COR-L47 (cell line): ENCODE measurements at places on chromosomes 7 and 10.

GRCh38 chr7:42494736-42495135 lies 257.7 kb upstream of the GLI3 start:
- DNase-seq = no peak

DNA sequence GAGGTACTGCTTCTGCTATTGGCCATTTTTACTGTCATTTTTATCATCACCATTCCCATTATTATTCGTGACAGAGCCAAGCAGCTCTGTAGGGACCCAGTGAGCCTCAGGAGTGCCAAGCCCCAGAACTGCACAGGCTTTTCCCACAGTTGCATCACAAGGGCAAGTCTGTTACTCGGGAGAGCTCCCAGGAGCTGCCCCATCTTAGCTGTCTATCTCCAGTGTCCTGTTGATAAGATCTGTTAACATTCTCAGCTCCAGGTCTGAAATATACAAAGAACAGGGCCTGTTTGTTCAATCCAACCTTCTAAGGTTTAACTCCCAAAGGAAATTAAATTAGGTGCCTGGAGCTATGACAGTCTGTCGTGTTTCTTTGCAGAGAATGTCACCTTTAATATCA lies 20.2 kb upstream of the TRIM8 start:
- no peak for DNase-seq

DNA sequence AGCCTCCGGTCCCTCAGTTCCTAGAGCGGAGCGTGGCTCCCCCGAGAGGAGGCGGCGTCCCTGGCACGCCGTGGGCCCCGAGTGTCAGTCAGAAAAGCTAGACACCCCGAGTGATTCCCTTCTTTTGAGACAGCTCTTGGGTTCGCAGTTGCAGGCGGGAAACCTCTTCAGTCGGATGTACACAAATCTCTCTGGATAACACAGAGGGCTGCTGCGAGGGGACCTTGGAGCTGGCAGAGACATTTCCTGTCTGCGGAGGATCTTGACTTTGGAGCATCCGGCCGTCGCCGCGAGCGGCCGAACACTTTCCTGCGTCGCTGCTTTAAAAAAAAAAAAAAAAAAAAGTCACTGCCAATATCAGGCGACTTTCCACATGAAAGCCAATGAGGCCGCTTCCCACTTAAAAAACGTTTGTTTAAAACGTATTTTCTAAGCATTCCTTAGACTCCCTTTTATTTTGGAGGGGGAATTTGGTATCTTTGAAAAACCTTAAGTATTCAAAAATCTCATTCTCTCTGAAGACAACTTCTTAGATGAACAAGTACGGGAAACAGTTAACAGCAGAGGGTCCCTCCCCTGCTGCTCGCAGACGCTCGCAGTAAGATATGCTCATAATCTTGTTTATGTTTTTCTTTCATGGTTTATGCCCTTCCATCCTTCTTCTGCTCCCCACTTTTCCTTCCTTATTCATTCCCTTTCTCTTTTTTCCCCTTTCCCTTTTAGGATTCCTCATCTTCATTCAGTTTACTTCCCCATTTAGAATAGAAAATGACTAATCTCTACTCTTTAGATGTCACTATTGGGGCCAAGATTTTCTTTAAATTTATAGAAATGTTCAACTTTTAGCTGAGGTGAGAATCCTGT lies 10.0 kb downstream of the HHEX start:
- no peak for DNase-seq

GRCh38 chr10:43401627-43402026 lies 7.4 kb downstream of the HNRNPF start:
- no peak for DNase-seq

- no peak for DNase-seq
Measured at GRCh38 chr10:19902456-19902855, 86.2 kb downstream of the PLXDC2 start.

DNA sequence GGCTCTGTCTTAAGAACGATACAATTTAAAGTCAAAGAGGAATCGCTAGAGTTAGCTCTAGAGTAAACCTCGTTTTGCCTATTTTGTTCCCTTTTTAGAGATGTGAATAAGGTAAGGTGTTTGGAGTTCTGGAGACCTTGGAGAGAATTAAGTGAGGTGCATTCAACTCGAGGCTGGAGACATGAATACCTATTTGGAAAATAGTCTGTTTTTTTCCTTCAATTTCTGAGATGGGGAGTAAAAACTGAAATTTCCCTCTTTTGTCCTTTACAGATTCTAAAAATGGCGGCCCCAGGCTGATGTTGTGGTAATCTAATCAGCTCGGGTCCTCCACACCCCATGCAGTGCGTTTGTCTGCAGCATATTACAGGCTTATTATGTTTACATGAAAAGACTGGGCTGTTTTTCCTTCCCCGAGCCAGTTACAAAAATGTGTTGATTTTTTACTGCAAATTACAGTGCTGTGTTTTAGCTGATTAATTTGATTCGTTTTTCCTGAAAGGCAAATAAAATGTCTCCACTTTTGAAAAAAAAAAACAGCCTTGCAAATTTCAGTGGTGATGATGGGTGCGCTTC lies 1.5 kb downstream of the KMT2E start:
- peak; percentile 67 for DNase-seq

- DNase-seq = no peak
Measured at GRCh38 chr10:124181656-124182055, 88.3 kb upstream of the CHST15 start.

GRCh38 chr10:14880229-14880628 lies 1.6 kb downstream of the SUV39H2 start:
- no peak for DNase-seq

DNA sequence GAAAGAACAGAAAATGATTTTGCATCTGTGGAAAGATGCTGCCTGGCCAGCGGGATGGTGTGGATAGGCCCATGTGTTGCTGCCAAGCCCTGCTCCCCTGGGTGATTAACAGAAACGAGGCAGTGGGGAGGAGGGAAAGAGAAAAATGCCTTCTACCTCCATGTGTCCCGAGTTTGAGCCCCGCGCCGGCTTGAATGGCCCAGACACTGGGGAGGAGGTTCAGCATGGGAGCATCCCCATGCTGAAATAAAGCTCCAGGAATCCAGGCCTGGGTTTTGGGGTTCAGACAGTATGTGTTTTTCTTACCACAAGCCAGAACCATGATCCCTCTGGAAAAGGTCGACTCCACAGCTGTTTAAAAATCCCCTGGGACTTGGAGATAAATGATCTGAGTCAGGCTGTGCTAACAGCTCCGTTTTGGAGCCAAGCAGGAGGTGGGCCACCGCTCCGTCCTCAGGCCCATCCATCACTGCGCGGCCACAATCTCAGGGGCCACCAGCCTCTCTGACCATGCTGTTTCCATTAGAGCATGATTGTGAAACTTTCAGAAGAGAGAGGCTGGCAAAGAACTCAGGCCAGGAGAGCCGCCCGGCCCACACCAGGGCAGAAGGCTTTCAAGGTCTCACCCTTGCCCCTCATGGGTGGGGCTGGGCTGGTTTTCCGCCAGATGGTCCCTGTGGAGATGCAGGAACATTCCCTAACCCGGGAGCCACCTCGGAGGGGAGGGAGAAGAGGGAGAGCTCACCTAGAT lies 299.7 kb downstream of the ZEB1 start:
- DNase-seq = no peak

DNA sequence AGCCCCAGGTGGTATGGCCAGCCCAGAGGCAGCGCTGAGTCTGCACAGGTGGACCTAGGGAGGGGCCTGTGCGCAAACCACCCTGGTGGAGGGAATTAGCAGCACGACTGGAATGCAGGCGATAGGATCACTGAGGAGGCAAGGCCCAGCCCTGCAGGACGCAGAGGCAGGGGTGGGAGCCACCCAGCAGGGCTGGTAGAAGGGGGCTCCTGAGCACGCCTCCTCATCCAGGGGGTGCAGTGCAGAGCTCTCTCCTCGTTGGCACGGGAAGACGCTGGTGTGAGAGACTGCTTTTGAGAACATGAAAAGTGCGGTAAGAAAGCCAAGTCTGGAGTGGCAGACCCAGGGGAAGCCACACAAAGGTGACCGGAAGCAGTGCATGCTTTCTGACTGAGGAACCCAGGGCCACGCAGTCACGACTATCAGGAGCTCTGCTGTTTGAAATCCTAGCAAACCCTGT lies 6.0 kb downstream of the FXYD4 start:
- DNase-seq = no peak

DNA sequence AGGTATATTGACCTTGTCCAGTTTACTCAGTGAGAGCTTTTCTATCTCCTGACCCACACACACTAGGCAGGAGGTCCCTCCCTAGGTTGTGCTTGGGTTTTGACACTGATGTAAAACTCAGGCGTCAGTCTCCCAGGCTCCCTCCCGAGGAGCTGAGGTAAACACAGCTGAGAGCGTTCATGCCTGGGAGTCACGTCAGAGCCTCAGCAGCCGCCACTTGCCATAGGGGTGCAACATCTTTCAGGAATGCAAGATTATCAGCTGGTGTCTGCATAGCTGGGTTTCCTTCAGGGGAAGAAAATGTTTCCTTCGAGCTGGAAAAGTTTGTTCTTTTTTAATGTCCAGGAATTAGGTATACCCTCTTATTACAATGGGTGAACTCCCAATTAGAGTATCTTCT lies 70.6 kb downstream of the FGFR2 start:
- DNase-seq = no peak

DNA sequence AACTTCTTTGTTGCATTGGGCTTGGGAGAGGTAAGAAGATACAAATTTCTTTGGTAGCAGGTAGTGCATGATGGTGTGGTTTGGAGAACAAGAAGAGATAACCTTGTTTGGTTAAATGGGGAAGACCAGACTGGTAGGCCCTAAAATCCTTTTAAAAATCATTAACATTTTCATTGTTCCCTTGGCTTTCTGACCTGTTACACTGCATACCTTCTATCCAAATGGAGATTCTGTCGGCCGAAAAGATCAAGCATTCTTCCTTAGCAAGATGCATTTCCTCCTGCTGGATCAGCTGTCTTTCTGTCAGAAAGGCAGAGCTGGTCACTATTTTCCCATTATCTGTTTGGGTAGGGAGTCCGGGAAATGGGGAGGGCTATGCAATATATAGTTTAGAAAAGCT lies 33.7 kb downstream of the AGK start:
- DNase-seq = no peak

DNA sequence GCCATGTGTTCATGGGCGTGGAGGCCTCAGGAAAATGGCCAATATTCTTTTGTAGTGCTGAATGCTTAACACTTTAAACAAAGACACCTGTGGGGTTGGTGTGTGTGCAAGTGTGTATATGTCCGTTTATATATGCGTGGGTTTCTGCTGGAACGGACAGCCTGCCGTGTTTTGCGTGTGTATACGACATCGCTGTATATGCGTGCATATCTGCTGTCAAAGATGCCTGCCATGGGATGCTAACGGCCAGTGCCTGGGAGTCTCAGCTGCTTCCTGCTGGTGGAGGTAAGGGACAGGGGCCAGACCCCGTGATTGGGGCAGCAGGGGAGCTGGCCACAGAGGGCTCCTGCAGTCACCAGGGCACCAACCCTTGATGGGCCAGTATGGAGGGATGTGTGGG lies 216.3 kb upstream of the SHH start:
- DNase-seq = no peak

- DNase-seq = peak; percentile 10
Measured at GRCh38 chr10:373526-374309, 238.5 kb downstream of the ZMYND11 start.

- DNase-seq = no peak
Measured at GRCh38 chr10:124394583-124394982, 24.1 kb downstream of the OAT start.

DNA sequence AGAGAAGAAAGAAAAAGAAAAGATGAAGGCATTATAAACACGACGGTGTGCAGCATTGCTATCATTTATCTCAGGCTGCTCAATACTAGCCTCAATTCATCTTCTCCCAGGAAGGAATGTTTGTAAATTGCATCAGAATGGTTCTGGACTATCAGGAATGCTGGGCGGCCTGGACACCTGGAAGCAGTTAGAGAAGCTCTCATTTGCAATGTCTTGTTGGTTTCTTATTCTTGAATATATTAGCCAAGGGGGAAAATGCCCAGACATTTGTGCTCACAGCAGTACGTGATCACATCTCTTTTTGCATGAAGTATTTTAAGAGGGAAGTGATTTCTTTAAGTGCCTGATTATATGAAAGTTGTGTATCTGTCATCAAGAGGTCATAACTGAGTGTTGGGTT lies 85.6 kb upstream of the IMMP2L start:
- DNase-seq = no peak

DNA sequence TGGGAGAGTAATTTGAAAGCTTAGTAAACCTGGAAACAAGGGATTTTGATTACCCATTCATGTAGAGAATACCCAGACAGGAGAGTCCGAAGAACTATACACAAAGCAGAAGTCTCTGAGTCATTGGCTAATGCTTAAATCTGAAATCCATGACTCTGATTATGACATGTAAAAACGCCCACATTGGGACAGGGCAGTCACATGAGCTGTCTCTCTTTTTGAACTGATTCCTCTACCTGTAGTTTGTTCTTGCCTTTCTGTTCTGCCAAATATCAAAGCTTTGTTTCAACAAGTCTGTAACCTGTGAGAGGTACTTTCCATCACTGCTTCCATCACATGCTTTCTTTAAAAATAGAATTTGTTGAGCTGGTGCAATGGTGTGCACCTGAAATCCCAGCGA lies 4.3 kb upstream of the GPNMB start:
- no peak for DNase-seq

- DNase-seq = no peak
Measured at GRCh38 chr7:36814311-36814710, 90.0 kb upstream of the AOAH start.

DNA sequence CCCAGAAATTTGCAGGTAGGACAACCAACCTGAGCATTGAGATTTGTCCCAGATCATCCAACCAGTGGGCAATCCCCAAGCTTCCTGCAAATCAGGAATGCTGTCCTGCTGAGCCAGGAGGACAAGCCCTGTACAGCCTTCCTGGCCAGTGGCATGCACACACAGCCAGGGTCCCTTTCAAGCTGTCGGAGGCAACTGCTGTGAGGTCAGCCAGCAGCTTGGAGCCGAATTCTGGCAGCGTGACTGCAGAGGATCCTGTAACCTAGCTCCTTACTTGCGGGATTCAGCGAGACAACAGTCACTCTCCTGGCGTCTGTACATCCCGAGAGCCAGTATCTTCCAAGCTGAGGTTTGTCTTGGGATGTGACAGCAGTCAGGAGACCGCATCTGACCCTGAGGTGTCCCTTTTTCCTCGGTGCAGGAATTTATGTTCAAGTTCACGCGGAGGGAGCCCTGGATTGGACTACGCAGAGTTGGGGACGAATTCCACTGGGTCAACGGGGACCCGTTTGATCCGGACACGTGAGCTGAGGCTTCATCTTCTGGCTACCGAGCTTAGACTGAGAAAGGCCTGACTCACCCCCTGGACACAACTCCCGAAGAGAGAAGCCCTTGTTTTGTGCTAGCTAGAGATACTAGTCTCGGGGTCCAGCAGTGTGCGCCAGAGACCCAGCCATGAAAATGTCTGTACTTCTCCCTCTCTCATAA lies 18.3 kb downstream of the CLEC2L start:
- no peak for DNase-seq
